AG09319 (cell line): ENCODE measurements at places on chromosomes 4 and X.
A peak's percentile ranks its signal among the peaks of the same experiment; 100 is the strongest.

- DNase-seq, result no peak
Measured at GRCh38 chrX:433771-434170, 47.1 kb upstream of the PPP2R3B start.

DNA sequence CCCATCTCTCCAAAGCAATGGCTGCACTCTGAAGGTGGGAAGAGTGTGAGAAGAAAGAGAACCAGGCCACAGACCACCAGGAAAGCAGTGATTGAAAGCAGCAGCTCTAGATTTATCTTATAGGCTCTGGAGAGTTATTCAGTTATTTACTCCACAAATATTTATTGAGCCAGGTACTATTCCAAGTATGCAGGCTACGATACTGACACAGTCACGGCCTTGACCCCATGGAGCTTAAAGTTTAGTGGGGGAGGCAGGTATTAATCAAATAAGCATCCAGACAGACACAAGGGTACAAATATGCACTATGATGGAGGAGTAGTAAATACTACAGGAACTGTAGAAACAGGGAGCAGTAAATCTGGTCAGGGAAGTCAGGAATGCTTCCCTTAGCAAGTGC is 2.8 kb downstream of the TMEM185A start:
- DNase-seq, result no peak

GRCh38 chr4:112038861-112039260 is 106.4 kb upstream of the FAM241A start:
- no peak for DNase-seq

- no peak for DNase-seq
Measured at GRCh38 chr4:112284166-112284565, 1.5 kb downstream of the TIFA start.

- DNase-seq, result no peak
Measured at GRCh38 chr4:45346816-45347435, 620.6 kb upstream of the GNPDA2 start.

DNA sequence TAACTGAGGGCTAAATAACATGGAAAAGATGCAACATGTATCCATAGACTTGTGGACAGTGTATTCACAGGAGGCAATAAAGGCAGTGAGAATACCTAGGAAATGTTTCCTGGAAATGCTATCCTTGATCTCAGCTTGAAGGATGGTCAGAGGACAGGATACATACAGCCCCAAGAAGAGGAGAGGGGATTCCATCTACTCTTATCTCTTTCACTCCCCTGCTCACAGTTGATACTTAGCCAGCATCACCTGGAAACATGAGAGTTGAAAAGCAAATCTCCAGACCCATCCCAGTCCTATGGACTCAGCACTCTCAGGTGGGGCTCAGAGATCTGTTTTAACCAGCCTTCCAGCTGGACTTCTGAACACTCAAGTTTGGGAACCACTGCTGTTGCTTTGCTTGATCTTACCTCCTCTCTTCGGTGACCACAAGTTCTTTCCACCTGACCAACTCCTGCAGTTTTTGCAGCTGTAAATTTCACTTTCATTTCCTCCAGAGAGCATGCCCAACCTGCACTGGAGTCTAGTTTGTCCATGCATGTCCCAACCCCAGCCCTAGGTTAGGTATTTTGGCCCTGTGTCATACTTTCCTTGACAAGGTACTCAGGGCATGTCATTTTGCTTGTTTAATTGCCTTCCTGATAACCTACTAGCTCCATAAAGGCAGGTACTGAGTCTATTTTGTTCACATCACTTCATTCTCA is 10.4 kb downstream of the RELL1 start:
- no peak for DNase-seq

GRCh38 chr4:92387459-92388069 is 83.8 kb downstream of the GRID2 start:
- peak; percentile 1 for DNase-seq

- no peak for DNase-seq
Measured at GRCh38 chrX:49210406-49210805, 10.4 kb upstream of the SYP start.

DNA sequence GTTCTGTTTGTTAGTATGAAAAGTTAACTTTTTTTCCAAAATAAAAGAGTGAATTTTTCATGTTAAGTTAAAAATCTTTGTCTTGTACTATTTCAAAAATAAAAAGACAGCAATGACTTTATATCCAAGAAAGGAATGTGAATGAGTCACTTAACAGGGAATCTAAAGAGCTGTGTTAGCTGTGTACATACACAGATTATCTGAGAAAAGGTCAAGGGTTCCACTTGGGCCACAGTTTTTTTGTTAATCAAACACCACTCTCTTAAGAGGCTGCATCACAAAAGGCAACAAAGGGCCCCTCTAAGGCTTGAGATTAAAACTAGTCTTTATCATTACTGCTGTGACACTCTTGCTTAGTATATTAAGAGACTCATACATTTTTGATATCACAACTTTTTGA is 82.1 kb downstream of the FIP1L1 start:
- DNase-seq, result no peak

GRCh38 chr4:15149839-15150592 is 147.7 kb downstream of the CPEB2 start:
- peak; percentile 54 for DNase-seq

GRCh38 chrX:69396916-69397315 is 107.2 kb upstream of the NALF2 start:
- no peak for DNase-seq

DNA sequence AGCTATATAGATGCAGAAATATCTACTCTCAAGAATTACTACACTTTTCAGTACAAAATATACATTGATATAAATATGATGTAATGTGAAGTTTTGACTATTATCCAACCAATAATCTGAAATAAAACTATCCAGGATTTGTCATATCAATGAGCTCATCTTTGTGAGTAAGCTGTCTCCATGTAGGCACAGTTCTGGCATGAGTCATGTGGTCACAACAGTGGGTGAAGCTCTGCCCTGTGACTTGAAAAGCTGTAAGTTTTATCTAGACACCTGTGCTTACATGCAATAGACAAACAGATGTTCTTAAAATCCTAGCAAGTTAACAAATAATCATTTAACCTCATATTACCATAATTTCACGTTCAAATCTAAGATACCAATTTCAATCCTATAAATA is 192.7 kb downstream of the GABRG1 start:
- no peak for DNase-seq
